ENCODE measurements at places on chromosomes 5 and 9.

DNA sequence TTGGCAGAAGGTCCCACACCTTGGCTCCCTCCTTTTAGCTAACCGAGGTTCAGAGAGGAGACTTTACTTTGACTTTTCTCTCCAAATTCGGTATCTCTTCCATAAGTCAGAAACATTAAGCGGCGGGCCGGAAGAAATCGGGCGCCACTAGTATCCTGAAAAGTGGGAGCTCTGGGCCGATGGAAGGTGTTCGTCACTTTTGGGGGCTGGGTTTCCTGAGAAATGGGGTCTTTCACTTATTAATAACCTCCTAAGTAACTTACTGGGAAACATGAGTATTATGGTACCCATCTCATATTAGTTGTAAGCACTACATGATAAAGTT lies 716 bp downstream of the STX17 start:
- no peak for DNase-seq

DNA sequence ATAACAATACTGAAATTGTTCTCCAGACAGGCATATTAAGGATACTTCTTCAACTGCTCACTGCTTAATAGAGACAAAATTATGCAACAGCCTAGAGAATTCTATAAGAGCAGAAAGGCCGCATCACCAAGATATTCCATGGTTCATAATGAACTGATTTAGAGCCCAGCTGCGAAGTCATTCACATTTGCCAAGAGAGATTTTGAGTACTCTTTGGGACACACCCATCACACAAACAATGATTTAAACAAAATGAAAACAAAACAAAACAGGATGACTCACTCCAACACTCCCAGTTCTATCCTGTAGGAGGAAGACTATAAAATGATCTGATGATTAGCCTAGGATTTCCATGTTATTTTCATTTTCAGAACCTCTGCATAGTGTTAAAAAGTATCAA lies 145.7 kb upstream of the GNA14 start:
- no peak for DNase-seq

DNA sequence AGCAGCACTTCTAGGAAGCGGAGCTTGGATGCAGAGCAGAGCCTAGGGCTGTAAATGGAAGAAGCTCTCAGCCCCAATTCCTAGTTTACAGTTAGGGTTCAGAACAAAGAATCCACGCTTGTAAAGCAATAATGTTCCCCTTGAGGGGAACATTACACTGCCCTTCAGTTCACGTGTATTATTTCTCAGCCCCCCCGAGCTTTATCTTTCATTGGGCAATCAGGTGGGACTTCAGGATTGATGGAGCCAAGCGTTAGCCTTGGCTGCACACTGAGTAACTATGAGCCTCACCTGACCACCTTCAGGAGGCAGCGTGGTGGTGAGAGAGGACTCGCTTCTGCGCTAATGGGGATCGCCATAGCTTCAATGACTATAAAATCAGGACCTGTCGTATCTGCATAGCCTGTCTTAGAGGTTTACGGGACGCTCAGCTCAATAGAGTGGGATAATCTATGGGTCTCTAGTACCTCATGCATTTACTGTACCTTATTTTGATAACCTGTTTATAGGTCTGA lies 157.0 kb upstream of the RASEF start:
- DNase-seq: no peak

DNA sequence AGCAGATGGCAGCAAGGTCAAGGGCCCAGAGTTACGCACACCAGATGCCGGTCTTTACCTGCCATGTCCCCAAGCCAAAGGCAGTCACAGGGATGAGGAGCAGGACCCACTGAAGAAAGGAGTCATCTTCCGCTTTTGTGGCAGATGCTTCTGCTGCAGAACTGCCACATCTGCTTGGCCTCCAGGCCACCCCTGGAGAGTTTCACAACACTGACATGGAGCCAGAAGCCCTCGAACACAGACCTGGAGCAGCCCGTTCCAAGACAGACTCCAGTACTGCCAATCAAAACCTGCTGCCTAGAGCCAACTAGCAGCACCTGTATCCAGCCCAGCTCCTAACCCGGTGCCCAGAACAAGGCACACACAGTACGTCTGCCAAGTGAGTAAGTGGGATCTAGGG lies 1.5 kb downstream of the SURF1 start:
- peak; percentile 24 for DNase-seq

DNA sequence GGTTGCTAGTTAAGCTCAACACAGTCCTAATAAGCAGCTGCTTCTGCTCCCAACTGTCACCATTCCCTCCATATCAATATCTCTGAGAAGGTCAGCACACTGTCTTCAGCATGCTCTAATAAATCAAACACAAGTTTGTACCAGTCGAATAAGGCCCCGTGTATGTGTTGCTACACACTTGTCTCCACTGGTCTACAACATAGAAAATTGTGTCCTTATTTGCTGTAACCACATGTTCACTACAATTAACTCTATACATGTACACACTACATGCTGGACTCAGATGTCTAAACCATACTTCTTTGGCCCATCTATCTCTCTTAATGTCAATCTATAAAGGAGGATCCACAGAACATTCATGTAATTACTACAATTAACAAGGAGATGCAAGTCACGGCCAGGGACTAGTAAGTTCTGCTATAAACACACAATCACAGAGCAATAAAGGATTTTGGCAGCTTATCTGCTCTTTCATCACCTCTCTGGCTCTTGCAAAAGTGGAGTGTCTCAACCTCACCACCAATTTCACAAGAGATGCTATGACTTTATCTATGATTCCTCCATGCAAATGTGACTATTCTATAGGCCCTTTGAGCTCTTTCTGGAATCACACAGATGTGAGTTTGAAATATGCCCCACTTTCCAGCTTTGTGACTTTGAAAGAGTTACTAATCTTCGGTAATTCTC lies 143.9 kb downstream of the SEMA5A start:
- no peak for DNase-seq

- DNase-seq: no peak
These were observed 912.3 kb upstream of the WWC1 start for GRCh38 chr5:167378894-167379723.

- DNase-seq: no peak
These were observed 75.4 kb upstream of the ADRB2 start for GRCh38 chr5:148751025-148751424.

GRCh38 chr9:35749515-35750255 lies 598 bp downstream of the RGP1 start:
- DNase-seq: peak; percentile 62

GRCh38 chr5:173689737-173690360 lies 73.4 kb upstream of the BOD1 start:
- DNase-seq: no peak

- no peak for DNase-seq
These were observed 279.4 kb downstream of the CWC27 start for GRCh38 chr5:65047948-65048690.

GRCh38 chr5:126139773-126140172 lies 283.4 kb upstream of the GRAMD2B start:
- no peak for DNase-seq

GRCh38 chr5:154276973-154277331 lies 86.4 kb downstream of the GALNT10 start:
- DNase-seq: no peak

DNA sequence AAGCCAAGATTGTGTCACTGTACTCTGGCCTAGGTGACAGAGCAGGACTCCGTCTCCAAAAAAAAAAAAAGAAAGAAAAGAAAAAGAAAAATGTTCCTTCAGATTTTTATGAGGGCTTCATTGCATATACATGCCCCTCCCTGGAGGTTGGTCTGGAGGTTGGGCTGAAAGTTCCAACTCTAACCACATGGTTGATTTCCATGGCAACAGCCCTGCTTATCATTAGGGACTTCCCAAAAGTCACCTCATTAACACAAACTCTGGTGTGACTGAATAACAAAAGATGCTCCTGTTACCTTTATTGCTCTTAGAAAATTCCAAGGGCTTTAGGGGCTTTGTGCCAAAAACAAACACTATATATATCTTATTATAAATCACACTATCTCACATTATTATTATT lies 113.8 kb downstream of the TMC1 start:
- DNase-seq: peak; percentile 3

- no peak for DNase-seq
These were observed 59.7 kb downstream of the TENT4A start for GRCh38 chr5:6772886-6773285.

GRCh38 chr5:134146651-134147518 lies 29.9 kb downstream of the SKP1 start:
- no peak for DNase-seq

DNA sequence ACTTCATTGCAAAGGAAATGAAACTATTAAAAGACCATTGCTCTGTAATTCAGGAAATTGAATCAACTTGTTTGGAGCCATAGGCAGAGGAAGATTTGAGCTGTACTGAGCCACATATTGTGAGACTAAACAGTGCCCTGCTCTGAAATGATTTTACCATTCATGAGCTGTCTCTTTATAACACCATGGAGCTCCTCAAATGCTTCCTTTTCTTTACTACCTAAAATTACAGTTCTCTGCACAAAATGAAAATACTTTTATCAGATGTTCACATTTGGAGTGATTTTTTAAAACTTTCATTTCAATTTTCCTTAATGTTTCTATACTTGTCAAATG lies 97.9 kb downstream of the NLN start:
- no peak for DNase-seq

- DNase-seq: no peak
These were observed 79.6 kb upstream of the CDKN2B start for GRCh38 chr9:22088717-22089061.

DNA sequence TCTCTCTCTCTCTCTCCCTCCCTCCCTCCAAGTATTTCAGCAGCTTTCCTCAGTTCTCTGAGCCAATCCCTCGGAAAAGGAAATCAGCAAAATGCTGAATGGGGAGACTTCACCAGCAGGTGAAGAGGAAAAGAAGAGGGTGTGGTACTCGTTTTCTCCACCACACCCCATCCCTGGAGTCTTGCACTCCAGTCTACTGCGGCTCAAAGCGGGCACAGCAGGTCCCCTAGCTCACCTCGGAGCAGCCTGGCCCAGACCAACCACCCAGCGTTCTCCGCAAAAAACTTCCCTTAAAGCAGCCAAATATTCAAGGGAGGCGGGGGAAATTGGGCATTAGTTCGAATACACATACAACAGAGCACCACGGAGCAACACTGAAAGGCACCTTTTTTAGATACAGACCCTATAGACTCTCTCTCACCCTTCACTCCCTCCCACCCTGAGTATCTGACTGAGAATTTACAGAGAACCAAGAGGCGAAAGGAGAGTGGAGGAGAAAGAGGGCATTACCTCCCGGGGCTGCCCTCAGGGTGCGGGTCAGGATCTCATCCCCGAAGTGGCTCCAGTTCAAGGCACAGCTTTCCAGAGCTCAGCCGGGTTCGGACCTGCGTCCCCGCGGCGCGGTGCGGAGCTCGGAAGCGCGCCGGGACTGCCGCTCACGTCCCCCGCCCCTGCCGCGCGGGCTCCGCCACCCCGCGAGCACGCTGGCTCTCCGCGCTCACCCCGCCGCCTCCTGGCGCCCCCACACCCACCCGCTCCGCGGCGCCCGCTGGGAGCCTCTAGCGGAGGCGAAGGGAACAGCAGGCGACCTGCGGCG lies 1638.5 kb upstream of the C9orf72 start:
- DNase-seq: peak; percentile 56

GRCh38 chr9:35464141-35465025 lies 25.5 kb upstream of the RUSC2 start:
- DNase-seq: no peak

DNA sequence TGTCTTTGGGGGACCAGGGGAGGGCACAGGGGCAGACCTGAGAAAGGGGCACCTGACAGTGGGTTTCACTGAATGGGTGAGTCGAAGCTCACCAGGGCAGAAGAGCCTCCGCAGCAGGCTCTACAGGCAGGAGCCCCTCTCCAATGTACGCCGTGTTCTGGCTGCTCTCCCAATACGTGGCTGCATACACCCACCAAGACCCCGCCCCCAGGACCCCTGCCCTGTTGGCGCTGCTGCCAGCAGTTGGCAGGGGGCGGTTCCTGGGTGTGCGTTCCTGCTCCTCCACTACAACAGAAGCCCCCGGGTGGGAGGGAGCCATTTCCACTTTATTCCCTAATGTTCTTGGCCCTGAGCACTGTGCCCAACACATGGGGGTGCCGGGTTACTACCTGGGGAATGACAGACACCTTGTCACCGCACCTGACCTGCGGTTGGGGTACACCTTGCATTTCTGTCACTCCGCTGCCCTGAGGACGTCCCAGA lies 30.3 kb downstream of the SARDH start:
- no peak for DNase-seq

DNA sequence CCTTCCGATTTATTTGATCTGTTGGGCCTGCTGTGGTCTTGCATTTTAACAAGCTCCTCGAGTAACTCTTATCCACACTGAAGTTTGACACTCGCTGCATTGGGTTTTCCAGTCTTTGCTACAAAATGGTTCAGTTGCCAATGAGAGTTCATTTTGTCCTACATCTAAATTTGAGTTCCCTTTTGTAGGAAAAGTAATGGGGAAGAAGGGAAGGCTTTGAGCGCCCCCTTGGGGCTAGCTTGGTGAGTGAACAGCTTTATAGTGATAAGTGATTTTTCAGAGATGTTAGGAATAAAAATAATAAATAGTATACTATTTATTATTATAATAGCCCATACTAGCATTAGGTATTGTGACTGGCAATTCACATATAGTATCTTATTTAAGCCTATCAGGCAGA lies 89.9 kb upstream of the GNAQ start:
- DNase-seq: peak; percentile 50

GRCh38 chr5:93249651-93250289 lies 331.2 kb downstream of the NR2F1-AS1 start:
- DNase-seq: no peak

DNA sequence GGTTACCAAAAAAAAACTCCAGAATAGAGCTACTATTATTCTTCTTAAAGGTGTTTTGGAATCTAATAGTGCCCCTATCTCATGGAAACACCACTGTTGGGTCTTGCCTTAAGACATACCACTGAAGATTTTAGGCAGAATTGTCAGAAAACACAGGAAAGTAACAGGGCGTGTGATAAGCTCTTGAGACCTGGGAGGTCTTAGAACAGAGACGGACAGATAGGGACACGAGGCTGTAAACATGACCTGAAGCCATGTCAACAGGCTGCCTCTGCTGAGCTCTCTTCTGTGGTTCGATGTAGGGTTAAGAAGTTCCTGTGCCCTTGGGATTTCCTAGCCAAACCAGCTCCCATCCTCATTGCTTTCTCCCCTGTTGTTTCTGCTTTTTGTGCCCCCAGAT lies 69.3 kb downstream of the CTSL start:
- no peak for DNase-seq

DNA sequence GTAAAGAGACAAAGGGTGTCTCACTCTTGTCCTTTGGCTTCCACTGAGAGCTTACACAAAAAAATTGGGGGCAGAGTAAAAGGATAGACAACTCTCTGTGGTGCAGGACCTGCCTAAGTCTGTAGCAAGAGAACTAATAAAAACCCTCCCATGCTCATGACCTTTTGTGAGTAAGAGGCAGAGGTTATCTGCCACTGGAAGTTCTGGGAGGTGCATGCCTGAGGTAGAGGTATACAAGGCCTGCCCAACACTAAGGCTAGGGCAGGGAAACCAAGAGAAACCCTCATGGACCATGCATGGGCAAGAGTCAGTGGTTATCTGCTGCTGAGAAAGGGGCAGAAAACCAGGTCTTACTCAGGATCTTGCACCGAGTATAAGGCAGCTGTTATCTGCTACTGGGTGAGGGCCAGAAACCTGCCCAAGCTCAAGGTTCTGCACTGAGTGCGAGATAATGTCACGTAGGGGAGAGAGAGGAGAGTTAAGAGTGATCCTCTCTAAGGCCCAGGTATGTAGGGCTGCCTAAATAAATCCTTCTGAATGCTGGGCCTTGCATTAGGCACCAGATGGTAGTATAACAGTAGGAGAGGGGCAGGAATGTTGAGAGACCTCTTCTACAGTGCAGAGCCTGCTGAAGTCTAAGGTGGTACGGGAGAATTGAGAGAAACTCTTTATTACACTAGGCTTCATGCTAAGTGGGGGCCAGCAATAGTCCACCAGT lies 143.4 kb downstream of the MACROH2A1 start:
- no peak for DNase-seq

- no peak for DNase-seq
These were observed 170.3 kb upstream of the PUM3 start for GRCh38 chr9:3014178-3014577.
